ENCODE measurements at places on chromosomes 11 and 22.
A peak's percentile ranks its signal among the peaks of the same experiment; 100 is the strongest.

DNA sequence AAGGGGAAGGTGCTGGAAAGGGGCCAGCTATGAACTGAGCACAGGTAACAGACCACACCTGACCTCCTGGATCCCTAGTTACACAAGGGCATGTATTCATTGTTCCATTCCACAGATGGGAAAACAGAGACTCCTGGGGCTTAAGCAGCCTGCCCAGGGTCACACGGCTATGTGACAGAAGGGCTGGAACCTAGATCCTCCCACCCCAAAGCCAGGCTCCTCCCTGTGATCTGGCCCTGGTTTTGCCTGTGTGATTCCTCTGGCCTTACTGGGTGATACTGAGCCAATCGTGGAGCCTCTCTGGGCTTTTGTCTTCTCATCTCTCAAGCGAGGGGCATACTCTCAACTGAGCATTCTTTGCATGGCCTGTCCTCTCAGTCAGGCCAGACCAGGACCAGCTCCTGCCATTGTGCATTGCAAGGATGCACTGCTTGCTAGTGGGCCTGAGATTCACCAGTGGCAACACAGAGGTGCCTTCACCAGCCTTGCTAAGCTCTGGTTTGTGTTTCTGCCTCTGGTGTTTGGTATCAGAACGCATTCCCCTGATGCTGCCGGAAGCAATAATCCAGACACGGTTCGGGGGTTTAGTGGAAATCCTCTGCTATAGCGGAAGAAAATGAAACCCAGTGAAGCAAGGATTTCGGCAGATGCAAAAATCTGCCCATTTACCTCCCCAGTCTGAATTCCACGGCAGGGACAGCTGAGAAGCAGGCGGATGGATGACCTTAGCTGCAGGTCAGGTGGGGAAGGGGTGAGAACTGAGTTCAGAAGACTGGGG lies 226.6 kb downstream of the ST3GAL4 start:
- no peak for DNase-seq

DNA sequence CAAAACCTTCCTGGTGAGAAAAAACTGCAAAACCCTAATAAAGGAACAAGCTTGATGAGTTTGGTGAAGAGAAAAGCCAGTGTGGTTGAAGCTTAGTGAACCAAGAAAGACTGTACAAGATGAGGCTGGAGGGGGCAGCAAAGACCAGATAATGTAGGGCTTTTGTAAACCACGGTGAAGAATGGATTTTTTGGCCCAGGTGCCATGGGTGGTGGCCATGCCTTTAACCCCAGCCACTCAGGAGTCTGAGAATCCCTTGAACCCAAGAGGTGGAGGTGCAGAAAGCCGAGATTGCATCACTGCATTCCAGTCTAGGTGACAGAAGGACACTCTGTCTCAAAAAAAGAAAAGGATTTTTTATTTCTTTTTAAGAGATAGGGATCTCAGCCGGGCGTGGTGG lies 5.0 kb upstream of the ZDHHC5 start:
- no peak for DNase-seq

DNA sequence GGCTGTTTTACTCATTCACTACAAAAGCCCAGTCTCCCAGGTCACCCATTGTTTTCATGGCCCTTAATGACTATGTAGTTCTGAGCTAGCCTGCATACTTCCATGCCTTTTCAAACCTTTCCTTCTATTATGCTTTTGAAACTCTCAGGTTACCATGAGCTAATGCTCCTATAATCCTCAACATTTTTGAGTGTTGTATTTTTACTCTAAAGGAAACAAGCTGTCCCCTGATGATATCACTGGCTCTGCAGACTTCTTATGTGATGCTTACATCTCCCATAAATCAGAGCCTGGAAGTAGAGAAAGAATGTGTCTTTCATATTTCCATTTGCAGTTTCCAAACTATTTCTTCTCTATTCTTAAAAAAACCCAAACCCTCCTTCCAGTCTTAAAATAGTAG lies 159.0 kb upstream of the RAG2 start:
- no peak for DNase-seq

- no peak for DNase-seq
Measured at GRCh38 chr11:25983280-25983679, 348.6 kb upstream of the ANO3 start.

DNA sequence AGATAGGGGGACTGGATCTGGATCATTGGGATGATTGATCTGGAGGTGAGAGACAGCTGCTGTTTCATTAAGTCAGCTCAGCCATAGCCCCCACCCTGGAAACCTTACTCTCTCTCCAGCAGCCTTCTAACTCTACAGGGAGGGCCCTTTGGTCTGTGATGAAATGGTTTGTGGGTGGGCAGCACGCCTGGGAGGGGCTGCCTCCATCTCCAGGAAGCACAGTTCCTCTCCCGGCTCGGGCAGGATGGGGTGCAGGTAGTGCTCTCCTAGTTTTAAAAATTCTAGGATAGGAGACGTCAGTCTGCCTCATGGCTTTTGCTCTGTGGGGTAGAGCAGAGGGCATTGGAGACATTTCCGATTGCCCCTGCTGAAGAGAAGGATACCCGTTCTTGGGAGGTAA lies 89.7 kb downstream of the CEP164 start:
- DNase-seq, result no peak

DNA sequence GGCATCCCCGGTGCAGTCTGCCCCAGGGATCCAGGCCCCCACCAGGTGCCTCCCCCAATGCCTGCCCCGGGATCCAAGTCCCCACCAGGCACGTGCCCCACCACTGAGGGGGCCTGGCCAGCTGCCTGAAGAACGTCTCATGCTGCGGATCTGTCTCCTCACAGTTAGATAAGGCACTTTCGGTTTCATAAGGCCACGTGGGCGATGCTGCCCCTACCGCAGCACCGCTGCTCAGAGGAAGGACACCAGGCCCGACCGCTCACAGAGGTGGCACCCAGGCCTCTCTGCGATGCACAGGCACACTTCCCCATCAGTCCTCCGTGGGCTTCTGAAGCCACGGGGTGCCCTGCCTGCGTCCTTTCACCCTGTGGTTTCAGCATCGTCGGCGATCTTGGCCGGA lies 68.1 kb upstream of the BID start:
- DNase-seq, result no peak

DNA sequence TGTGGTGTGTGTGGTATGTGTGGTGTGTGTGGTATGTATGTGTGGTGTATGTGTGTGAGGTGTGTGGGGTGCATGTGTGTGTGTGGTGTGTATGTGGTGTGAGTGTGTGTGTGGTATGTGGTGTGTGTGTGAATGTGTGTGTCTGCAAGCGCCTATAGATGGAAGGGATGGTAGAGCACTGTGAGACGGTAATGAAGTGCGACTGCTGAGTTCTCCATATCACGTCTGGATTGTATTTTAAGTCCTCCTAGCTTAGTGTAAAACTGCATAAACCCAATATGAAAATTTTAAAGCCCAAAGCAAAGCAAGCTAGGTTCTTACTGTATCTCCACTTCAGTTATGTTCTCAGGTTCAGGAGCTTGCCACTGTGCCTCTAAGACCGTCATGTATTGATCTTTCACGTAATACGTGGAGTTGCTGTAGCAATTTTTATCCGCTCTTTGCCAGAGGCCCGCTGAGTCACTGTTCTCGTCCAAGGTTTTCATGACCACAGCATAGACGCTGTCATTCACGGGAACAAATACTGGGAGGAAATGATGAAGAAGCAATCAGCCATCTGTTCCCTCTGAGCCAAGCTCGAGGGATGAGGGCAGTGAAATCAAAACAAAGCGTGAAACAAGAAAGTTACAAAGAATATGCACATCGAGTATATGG lies 5.5 kb downstream of the PLET1 start:
- DNase-seq, result peak; percentile 31

- DNase-seq, result no peak
Measured at GRCh38 chr11:121540627-121541026, 87.9 kb upstream of the SORL1-AS1 start.

- no peak for DNase-seq
Measured at GRCh38 chr11:67312187-67313021, 9.1 kb downstream of the SSH3 start.

DNA sequence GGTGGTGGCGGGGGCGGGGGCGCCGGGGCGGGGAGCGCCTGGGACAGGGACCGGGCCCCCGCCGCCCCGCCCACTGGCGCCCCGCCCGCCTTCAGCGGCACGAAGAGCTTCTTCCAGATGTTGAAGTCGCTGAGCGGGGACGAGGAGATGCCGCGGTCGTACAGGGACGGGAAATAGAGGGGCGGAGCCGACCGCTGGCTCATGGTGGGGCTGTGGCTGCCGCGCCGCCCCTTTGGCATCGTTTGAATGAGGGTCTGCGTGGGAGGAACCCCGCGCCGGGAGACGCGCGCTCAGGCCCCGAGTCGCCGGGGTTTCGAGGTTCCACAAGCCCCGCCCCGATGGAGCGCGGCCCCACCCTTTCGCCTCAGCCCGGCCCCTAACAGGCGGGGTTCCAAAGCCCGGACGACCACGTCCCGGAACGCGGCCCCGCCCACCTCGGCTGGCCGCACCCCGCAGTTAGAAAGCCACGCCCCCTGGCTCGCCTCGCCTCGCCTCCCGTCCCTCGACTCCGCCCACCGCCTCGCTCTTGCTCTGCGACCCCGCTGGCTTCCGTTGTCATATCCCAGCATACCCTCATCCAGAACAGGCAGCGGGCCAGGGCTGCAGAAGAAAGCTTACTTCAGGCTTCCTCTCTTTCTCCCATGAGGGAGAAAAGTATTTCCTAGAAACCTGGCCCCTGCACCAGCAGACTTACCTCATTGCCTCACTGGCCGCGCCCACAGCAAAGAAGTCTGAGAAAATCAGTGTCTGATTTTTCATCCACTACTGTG lies at the start of gene C11orf91:
C11orf91 (minus strand) TSS at position 325 of the 770 bp plus-strand sequence; CDS start at position 239, 86 bp downstream.
- peak; percentile 99 for DNase-seq

GRCh38 chr11:7749456-7749855 lies 43.2 kb upstream of the OVCH2 start:
- DNase-seq, result no peak

- DNase-seq, result no peak
Measured at GRCh38 chr22:39205344-39206021, 39.3 kb downstream of the PDGFB start.

DNA sequence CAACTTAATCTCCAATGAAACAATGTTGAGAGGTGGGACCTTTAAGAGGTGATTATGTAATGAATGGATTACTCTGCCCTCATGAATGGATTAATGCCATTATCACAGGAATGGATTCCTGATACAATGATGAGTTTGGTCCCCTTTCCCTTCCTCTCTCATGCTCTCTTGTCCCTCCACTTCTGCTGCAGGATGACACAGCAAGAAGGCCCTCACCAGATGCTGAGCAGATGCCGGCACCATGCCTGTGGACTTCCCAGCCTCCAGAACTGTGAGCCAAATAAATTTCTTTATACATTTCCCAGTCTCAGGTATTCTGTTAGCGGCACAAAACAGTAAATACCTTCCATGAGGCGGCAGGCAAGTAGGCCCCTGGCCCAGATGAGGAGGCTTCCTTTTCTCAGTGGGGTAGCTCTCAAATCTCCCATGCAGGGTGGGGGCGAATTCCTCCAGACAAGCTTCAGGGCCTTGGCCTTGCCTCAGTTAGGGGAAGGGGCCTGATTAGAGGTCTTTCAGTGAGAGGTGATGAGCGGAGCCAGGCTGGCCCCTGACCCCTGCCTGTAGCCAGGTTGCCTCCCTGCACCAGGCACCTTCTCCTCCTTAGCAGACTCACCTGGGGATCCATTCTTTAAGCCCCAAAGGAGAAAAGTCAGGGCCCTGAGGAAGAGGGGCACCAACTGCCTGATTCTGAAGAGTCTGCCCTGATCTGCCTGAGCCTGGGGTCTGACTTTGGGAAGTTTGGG lies 86.0 kb downstream of the RRM1 start:
- no peak for DNase-seq

DNA sequence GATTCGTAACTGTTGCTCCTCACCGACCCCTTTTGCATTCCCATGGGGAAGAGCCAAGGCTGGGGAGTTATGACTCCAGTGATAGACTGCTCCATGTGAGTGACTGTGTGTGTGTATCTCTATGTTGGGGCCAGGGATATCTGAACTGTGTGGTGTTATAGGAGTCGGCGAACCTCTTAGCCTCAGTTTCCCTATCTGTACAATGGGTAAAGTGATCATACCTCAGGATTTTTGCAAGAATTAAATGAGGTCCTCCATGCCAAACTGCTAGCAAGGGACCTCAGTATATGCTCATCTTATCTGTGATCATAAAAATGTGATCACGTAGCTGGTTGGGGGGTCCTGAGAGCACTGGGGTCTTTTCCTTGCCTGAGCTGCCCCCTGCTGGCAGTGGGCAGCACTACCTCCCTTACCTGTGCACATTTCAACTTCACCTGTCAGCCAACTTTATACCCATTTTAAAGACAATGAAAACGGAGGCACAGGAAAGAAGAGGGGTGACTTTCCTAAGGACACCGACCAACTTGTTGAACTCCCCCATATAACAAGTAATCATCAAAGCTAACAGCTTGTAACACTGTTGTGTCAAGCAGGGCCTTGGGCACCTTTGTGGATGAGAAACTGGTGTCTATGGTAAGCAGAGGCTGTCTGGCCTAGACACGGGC lies 1.4 kb upstream of the DPP3 start:
- DNase-seq, result no peak

DNA sequence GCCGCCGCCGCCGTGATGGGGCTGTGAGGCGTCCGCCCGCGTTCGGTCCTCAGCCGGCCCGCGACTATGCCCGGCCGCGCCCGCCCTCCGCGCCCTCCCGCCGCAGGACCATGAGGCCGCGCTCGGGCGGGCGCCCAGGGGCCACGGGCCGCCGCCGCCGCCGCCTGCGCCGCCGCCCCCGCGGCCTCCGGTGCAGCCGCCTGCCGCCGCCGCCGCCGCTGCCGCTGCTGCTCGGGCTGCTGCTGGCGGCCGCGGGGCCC lies 215 bp downstream of the ZNRF3 start:
- no peak for DNase-seq

GRCh38 chr11:64028398-64029115 lies 7.2 kb upstream of the FLRT1 start:
- DNase-seq, result peak; percentile 84

DNA sequence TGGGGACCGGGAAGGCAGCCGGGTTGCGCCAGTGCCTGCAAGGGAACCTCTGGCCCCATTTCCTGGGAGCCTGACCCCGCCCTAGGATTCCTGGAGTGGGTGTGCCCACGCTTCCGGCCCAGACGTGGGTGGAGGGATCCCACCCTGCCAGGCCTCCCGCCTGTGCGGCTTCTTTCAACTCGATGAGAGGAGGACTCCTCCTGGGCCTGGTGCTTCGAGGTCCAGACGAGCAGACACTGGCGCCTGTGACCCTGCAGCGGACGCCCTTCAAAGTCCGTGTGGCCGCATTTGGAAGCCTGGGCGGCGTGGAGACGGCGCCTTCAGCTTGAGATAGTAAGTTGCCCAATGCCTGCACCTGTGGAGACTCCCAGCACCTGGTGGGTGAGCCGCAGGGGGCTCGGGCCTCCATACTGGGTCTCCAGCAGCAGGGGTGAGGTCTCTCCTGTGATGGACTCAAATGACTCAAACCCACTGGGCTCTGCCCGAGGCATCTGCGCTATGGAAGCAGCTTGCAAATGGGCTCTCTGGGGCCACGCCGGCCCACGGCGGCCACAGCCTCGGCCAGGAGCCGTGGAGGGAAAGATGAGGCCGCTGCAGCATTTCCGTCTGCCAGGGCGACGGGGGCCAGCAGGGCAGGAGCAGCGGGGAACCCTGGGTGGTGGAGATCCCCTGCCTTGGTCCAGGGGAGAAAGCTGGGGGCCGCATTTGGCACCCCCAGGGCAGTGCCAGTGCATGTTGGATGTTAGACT lies 64.3 kb upstream of the PPARA start:
- DNase-seq, result no peak

All from glutamatergic neuron (in vitro differentiated cells).